Effector memory CD8-positive, alpha-beta T cell (primary cell): ENCODE measurements at places on chromosomes 6 and 20.
A peak's percentile ranks its signal among the peaks of the same experiment; 100 is the strongest.

DNA sequence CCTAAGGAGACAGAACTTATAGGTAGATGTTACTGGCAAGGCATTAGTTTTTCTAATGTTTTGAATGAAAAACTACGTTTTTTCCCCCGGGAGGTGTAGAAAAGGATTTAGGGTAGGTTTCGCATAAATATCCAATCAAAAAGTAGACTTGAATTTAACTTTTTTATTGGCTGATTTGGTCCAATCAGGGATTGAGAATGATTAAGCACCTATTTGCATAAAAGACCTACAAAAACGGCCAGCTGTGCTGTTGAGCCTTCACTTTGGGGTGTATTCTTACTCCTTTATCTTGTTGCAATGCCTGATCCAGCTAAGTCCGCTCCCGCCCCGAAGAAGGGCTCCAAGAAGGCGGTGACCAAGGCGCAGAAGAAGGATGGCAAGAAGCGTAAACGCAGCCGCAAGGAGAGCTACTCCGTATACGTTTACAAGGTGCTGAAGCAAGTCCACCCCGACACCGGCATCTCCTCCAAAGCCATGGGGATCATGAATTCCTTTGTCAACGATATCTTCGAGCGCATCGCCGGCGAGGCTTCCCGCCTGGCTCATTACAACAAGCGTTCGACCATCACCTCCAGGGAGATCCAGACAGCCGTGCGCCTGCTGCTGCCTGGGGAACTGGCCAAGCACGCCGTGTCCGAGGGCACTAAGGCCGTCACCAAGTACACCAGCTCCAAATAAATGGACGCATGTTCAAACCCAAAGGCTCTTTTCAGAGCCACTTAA lies 113.5 kb upstream of the BTN3A2 start:
- peak; percentile 54 for DNase-seq

GRCh38 chr6:72657407-72658197 lies 35.7 kb downstream of the KCNQ5 start:
- DNase-seq, result no peak

GRCh38 chr6:143536866-143537691 lies 25.6 kb upstream of the FUCA2 start:
- peak; percentile 42 for DNase-seq

- DNase-seq, result no peak
Measured at GRCh38 chr6:2410656-2411380, 165.4 kb upstream of the GMDS start.

- no peak for DNase-seq
Measured at GRCh38 chr6:14313248-14313647, 195.7 kb downstream of the CD83 start.

DNA sequence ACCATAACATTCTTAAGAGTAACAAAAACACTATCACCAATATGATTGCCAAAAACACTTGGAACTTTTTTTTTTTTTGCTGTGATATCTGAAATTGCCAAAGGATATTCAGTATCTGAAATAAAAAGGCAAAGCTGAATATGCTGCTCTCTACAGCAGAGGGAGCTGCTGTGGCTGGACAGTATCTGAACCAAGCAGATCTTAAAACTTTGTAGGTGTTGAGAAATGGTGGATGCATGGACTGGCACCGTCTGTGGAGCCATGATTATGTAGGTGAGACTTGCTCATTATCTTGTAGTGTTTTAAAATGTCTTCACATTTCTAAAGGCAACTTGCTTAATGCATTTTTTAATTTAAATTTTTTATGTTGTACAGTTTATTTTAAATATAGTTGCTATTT lies 9.2 kb downstream of the PDCD2 start:
- no peak for DNase-seq

DNA sequence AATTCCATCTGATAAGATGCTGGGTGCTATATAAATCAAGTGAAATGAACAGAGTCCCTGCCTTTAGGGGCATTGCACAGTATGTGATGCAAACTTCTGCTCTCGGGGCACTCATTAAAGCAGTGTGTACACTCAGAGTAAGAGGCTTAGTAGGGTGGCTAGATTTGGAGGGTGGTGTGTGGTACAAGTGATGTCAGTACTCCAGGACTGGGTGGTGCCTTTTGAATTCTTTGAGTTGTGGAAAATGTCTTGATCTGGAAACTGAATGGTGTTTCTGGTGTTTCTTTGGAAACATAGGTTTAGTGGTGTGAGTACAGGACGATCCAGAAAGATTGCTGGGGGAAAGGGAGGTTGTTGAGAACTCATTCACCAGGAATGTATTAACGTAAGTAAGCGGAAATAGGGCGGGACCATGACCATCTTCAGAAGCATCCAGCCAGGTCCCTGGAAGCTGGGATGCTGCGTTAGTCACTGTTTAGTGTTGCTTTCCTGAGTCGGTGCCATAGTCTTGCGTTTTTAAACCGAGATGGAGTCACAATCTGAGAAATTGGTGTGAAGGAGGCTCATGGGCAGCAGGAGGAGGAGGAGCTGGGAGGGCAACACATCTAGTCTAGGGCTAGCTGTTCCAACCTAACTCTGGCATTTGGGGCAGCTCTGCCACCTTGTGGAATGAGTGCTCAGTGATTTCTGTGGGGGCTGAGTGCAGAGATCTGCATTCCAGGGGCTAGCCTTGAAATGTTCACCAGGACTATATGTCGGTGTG lies 70.3 kb downstream of the SCAND1 start:
- peak; percentile 58 for DNase-seq

- no peak for DNase-seq
Measured at GRCh38 chr6:106046116-106046853, 39.9 kb upstream of the PRDM1 start.

DNA sequence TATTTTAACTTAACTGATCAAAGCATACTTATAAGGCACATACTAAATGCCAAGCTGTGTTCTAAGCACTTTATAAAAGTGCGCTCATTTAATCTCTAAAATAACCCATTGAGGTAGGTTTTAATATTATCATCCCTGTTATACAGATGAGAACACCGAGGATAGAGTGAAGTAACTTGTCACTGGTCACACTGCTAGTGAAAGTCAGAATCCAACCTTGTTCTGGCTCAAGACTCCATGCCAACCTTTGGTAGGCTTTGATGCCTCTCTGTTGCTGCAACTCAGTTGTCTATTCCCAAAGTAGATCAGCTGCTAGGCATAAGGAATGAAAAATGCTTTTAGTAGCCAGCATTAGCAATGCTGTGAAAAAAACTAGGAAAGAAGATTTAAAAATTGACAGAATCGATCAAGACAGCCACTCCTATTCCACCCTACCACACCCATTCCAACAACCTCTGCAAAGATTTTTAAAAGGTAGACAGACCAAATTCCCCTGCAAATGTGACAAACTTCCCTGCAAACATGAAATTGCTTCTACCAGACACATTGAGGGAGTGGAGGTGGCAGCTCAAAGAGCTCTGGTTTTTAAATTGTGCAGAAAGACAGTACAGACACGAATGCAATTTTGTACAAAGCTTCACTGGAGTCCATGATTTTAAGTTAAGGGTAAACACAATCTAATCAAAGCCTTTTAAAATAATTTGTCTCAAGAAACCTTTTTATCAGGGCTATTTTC lies 39.8 kb upstream of the CAP2 start:
- DNase-seq, result no peak

DNA sequence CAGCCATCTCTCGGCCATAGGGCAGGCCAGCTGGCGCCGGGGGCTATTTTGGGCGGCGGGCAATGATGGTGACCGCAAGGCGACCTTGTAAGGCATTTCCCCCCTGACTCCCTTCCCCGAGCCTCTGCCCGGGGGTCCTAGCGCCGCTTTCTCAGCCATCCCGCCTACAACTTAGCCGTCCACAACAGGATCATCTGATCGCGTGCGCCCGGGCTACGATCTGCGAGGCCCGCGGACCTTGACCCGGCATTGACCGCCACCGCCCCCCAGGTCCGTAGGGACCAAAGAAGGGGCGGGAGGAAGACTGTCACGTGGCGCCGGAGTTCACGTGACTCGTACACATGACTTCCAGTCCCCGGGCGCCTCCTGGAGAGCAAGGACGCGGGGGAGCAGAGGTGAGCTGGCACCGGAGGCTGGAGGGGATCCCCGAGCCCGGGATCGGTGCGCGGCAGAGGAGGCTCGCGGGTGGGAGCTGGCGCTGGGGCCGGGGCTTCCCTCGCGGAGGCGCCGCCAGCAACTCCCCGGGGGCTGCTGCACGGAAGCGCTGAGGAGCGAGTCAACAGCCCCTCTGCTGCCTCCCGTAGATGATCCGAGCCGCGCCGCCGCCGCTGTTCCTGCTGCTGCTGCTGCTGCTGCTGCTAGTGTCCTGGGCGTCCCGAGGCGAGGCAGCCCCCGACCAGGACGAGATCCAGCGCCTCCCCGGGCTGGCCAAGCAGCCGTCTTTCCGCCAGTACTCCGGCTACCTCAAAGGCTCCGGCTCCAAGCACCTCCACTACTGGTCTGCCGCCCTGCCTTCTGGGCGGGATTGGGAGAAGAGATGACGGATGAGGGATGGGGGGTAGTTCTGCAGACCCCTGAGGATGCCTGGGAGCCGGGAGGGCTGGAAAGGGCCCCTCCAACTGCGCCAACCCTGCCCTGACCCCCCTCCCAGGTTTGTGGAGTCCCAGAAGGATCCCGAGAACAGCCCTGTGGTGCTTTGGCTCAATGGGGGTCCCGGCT lies at the start of the genes CTSA and NEURL2:
Gene CTSA (plus strand): TSS at position 351 of the 999 bp plus-strand sequence. CDS start 234 bp downstream, at position 585.
Gene NEURL2 (minus strand): TSS at position 224 of the 999 bp plus-strand sequence. CDS start 217 bp downstream, at position 7.
- peak; percentile 68 for DNase-seq

- no peak for DNase-seq
Measured at GRCh38 chr20:42379385-42379784, 761.2 kb upstream of the CHD6 start.

- DNase-seq, result no peak
Measured at GRCh38 chr6:138765896-138766655, 7.5 kb upstream of the CCDC28A start.

DNA sequence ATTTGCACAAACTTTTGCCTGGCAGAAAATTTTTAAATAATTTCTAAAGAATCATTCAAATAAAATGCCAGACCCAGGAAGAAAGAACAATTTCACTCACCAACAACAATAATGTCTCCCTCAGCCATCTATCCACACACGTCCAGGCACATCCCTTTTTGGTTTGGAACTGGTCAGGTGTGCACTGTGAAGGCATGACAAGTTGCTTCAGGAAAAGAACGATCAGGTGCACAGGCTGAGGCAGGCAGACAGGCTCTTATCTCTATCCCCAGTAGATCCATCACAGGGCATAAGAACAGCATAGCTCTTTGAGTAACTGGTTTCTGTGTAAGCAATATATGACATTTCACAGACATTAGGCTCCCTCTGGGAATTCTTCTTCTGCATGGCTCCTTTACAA lies 18.1 kb upstream of the NXT1 start:
- no peak for DNase-seq

DNA sequence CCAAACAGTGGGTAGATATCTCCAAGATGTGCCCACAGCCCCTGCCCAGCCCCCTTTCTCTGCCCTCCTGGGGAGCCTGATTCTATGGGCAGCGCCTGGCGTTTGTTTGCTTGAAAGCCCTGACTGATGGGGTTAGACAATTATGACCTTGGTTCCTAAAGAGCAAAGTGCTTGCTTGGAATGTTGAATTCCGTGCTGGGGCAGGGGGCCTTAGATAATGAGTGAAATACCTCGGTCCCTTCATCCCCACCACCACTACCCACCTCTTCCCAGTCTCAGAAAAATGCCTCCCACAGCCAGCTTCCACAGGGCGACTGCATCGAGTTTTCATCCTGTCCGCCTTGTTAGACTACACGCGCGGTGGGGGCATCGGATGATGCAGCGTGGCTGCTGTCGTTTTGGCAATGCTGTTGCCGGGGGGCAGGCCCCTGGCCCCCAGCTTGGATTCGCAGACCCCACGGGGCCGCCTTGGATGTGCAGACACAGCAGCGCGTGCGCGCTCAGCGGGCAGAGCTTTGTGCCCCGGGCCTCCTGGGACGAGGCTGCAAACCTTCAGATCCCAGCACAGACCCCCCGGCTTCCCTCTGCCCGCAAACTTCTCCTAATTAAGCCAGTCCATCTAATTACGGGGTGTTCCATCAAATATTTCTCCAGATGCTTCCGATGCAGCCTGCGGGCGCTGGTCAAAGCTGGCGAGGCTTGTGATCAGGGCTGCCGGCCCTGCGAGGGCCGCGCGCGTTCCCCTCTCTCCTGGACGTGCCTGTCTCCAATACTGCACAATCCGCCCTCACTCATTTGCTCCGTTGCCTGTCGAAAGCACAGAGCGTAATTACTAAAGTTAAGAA lies 86.1 kb downstream of the LINC00237 start:
- DNase-seq, result no peak

DNA sequence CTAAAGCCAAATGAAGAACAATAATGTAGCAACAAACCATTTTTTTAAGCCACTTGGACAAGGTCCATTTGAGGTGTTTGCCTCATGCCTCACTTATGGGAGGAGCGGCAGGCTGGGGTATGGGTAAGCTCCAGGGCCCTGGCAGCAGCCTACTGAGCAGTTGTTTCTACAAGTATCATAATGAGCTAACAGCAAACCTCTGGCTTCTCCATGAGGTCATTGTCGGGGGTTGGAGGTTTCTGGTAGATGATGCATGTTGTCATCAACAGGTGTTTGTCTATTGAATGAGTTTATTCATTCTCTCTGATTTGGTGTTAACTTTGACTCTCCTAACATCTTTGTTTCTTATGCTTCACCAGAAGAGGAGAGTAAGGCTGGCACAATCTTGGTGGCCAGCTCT lies 150.7 kb downstream of the TBC1D7 start:
- DNase-seq, result no peak

GRCh38 chr6:30719791-30720737 lies at the start of gene TUBB:
TUBB (plus strand) TSS chr6:30720352; CDS start chr6:30720507, 155 bp downstream.
- peak; percentile 86 for DNase-seq

DNA sequence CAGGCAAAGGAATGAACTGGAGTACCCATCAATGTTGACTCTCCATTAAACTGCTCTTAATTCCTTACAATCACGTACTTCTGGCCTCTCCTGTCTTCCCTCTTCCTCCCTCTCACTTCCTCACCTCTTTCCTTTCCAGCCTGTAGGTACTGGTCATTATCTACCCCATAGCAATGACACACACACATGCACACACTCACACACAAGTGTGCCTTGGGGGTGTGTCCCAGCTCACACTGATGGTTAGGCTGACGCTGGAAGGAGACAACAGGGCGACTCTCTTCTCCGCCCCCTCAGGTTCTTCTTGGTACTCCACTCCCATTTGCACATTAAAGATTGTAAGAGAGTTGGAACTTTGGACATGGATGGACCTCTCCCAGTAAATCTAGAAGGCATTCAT lies 14.0 kb upstream of the SERPINB9 start:
- no peak for DNase-seq

DNA sequence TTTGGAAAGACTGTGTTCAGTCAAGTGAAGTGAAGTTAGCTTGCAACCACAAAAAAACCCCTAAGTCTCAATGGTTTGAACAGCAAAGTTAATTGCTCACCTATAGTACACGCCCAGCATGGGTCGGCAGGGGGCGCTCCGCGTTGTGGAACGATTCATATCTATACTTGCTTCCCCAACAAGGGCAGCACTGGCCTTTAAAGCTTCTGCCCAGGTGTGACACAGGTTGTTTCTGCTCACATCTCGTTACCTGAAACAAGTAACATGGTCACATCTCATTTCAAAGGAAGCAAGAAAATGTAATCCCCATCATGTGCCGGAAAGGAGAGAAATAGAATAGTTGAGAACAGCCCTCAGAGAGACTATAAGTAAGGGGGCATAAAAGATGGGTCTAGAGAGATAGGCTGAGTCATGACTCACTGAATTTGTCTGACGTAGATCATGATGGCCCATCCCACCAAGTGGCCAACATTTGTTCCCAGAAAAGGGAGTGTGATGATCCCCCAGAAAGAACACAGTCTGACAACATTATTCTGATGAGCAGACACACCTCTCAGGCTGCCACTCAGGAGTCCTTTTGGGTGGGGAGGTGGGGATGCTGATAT lies 29.0 kb downstream of the HNF4A start:
- peak; percentile 78 for DNase-seq
